ENCODE measurements at places on chromosomes 12 and 14.

DNA sequence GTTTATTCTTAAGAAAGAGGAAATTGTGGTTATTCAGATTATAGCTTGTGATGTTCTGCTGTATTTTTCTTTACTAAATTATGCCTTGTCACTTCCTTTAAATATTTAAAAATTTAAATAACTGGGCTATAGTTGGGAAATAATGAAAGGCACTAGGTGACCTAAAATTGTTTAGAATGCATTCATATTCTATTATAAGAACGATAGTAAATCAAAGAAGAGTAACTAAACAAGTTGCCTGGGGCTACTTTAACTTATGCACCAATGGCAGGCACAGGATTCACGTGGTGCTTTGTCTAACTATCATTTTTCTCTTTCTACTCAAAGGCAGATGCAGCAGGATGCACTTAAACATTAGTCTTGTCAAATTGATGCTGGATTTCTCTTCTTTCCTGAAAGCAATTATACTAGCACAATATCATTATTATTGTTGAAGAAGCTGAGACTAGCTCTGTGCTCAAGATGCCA, 190.7 kb upstream of the PPFIA2 start:
- DNase-seq, result no peak

GRCh38 chr14:77067632-77068516, 30.2 kb upstream of the CIPC start:
- peak; percentile 82 for DNase-seq

- no peak for DNase-seq
Measured at GRCh38 chr12:115322275-115322674, 638.3 kb upstream of the TBX3 start.

DNA sequence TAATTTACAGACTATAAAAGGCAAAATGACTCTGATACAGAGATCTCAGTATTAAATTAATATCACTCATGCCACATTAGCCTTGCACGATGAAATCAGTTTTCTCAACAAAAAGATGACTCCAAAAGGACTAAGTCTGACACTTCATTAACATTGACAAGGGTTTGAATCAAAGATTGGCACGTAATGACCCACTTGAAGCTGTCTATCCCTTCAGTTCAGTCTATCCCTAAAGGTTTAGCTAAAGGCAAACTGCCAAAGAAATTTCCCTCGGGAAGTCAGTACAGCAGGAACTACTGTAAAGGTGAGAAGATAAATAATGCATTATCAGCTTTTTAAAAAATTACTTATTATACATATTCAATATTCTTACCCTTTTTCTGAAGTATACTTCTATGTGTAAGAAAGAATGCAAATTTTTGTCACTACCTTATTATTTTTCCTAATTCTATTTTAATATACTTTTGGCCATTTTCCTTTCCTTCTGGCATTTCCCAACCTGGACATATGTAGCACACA, 127.1 kb downstream of the NELL2 start:
- no peak for DNase-seq

GRCh38 chr12:2752676-2753371, 41.9 kb upstream of the FKBP4 start:
- no peak for DNase-seq

GRCh38 chr14:86357876-86358275, 827.9 kb downstream of the FLRT2 start:
- DNase-seq, result peak; percentile 55

DNA sequence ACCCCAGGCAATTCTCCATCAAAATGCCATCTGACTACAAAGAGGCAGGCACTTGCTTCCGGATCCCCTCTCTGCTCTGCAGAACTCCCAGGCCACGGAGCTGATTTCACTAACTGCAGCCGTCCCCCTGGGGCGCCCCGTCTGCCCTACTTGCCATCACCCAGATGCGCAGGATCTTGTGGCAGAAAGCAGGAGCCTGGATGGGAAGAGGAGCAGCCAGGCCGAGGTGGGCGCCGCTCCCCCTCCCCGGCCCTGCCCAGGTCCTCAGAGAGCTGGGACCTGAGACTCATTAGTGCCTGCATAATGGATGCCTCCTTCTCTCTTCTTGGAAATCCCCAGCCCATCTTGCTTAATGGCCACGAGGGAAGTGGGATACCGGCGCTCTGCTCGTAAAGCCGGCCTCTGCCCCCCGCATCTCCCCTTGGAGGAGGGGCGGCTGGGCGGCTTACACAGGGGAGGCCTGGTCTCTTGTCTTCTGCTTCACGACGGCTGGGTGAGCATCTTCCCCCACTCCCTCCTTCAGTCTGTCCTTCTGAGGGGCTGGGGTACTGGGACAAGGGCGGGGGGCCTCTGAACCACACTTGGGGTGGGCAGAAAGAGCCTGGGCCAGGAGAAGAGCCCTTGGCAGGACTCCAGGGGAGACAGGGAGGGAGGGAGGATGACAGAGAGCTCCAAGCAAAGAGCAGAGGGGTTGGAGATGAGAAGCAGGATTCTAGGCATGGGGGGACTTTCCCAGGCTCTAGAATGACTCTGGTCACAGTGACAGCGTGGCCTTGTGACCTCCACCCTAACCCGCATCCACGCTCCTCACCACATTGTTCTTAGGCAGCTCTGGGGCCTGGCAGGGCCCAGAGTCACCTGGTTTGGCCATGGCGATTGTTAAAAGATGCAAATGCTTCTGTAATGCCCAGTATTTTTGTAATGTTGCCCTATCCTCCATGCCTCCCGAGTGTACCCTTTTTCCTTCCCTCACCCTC, 19.4 kb upstream of the EML1 start:
- DNase-seq, result no peak

GRCh38 chr14:69539631-69540410, 34.9 kb downstream of the CCDC177 start:
- DNase-seq, result no peak

GRCh38 chr12:108959748-108960655, 60.9 kb downstream of the SVOP start:
- DNase-seq, result no peak

DNA sequence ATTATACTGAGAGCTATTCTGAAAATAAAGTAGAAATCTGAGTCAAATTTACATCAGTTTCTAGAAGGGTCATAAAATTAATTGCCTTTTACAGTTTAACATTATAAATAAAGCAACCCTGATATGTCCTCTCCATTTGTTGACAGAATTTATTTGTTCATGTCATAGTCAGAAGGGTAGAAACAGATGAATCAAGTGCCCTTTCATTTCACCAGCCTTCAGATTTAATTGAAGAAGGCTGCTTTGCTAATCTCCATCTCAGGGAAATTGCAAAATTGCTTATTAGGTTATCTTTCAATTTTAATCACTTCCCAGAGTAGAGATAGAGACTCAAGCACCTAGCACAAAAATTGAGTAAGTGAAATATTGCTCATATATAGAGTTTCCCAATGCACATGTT, 76.8 kb downstream of the ATXN7L3B start:
- peak; percentile 85 for DNase-seq

DNA sequence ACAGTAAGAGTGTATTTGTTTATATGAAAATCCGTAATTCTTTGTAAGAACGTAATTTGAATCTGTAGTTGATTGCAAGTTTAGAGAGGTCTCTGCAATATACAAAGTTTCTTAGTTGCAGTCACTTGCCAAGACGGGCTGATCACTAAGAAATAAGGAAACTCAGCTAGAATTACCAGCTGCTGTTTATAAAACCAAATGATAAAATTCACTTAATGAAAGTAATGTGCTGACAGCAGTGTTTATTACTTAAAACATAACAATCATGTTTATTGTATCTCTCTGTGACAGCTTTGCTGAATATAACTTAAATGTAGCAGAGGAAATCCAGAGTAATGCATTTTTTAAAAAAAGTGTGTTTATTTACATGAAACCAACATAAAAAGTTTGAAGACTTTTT, 31.2 kb downstream of the SRGAP1 start:
- no peak for DNase-seq
